Cortex of kidney (tissue), 1 donor: ENCODE measurements at places on chromosomes 3 and 15.

DNA sequence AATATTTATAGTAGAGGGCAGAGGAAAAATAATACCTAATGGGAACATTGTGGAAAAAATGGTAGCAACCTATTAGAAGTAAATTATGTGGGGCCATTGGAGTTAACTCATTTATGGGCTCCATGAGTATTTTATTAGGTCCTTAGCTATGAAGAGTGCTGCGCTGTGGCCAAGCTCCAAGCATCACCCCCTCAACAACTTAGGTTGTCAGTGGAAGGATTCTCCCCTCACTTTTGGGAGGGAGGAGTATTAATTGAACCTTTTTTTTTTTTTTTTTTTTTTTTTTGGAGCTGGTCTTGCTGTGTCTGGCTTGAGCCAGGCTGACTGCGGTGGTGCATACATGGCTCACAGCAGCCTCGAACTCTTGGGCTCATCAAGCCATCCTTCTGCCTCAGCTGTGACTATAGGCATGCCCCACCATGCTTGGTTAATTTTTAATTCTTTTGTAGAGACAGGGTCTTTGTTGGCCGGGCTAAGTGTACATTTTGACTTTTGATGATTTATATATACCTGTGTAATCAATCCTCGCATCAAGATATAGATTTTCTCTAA, 45.2 kb downstream of the TRIM71 start:
- DNase-seq: no peak

GRCh38 chr15:79308874-79309273, 2.0 kb upstream of the TMED3 start:
- no peak for DNase-seq

- no peak for DNase-seq
Observed at GRCh38 chr15:68378595-68378994, 53.4 kb downstream of the ITGA11 start.

DNA sequence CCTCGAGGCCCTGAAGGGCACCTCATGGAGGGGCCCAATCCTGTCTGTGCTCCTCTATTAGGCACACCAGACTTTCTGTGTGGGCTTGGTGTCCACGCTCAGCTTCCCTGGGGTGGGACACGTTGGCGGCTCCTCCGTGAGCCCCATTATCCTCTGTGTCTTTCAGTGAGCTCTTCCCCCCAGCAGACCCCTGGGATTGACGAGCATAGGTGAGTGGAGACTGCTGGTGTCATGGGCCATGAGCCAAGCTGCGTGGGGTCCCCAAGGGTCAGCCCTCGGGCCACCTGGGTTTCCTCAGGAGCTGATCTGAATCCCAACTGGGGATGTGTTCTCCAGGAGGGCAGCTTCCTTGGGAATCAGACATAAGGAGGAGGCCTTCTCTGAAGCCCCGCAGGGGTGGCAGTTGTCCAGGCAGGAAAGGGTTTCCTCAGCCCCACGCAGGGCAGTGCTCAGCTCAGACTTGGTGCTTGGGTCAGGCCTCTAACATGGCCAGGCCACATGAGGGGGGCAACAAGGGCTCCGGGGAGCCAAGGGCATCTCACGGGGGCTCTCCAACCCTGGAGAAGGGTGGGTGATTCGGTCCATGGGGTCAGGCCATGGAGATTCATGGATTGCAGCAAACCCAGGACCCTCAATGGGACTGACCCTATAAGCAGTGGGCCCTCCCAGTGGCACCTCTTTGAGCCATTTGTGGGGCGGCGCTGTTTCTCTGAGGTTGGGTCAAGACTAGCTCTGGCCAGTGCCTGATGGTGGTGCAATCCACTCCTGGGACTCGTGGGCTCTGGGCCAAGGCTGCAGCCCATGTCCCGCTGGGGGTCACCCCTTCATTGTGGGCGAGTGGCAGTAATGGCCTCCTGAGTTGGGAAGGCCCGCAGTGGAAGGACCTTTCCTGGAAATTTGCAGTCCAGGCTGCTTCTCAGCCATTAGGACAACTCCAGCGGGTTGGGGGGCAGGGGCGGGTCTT, 222.5 kb downstream of the SNRPN start:
- DNase-seq: no peak

- DNase-seq: no peak
Observed at GRCh38 chr3:152328841-152329240, 60.1 kb downstream of the MBNL1 start.

DNA sequence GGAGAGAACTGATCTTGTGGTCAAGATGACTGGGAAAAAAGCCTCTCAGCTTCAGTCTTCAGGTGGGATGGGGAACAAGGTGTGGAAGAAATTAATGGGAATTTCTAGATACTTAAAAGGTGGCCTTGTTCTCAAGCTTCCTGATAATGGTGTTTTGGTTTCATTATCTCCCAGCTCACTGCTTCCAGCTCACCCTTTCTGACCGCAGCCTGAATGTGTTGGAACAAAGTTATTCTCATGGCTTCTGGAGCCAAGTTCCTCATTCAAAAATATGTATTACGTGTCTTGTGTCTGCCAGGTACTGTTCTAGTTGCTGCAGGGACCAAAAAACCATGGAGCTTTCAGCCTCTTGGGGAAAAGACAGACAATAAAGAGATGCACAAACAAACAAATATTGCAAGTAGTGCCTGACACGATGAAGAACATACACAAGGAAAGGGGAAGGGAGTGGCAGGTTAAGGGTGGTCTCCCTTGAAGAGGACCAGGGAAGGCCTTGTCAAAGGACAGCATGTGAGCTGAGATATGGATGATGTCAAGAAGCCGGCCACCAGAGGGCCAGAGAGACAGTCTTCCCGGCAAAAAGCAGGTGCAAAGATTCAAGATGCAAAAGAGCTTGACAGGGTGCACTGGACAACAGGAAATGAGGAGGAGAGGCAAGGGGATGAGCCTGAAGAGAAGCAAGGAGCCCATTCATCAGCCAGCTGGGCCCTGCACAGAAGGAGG, 35.5 kb downstream of the ARRDC4 start:
- no peak for DNase-seq

GRCh38 chr3:62592408-62592807, 219.1 kb upstream of the FEZF2 start:
- no peak for DNase-seq

DNA sequence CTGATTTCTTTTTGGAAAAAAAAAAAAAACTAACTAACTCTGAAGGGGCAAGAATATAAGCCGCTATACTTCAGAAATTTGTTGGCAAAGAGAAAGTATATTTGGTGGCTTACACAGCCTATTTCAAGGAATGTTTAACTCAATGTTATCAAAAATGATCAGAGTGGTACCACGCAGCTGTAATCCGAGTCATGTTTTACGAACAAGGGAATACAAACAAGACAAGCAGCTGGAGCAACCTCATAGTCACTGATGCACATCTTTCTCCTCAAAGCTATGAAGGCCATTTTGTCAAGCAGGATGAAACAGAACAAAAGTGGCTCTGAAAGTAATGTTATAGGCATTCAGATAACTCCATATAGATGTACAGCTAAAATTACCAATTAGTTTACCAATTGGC, 81.2 kb downstream of the SCAPER start:
- no peak for DNase-seq

DNA sequence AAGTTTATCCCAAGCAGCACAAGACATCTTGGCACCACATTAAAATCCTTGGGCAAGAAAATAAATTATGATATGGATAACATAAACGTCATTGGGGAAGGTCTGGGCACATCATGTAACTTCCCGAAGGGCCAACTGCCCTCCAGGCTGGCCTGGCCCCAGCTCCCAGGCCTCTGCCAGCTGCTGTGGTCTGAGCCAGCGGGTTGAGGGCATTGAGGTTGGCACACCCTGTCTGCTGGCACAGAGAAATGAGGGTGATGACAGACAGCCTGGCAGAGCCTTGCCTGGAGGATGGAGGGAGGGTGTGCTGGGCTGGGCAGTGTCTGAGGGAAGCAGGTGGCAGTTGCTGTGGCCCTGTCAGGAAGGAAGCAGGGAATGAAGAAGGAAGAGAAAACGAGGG, 3.3 kb upstream of the RBSN start:
- DNase-seq: no peak

DNA sequence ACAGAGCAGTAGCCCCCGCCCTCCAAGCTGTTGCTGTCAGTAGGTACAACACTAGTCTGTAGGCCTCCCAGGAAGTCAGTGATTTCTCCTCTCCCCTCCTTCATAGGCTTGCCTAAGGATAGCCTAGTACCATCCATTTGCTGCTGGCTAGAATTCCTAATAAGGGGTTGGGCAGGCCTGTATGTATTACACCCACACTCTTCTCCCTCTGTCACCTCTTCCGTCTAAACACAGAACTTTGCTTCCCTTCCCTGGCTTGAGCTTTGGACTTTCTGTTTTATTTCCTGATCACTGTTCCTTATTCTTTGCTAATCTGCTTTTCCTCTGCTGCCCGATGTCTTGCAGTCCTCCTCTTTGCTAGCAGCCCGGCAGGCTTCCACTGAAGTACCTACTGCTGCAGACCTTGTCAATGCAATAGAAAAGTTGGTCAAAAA, 93.4 kb upstream of the UMPS start:
- DNase-seq: no peak

DNA sequence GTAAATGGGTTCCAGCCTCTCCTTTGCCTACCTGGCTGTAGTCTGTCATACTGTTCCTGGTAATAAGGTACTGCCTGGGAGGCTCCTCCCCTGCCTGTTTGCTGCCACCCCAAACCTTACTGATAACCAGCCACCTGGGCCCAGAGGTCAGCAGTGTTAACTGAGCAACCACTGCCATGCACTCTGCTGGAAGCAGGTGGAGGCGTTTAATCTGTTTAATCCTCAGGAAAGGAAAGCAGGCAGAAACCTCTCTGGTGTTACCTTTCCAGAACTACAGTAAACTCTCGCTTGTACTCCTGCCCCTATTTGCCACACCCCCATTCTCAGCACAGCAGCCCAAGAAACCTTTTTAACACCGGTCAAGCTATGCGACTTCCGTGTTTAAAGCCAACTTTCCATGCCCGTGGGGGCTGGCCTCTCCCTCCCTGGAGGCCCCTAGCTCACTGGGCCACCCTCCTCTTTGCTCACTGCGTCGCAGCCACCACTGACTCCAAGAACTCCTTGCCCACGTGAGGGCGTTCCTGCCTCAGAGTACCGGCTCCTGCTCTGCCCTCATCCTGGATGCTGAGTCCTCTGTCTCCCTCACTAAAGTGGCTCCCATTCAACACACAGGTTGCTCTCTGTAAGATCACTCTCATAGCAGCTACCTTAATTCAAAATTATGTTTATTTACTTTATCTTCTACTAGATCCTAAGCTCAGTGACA, 8.3 kb downstream of the BDH1 start:
- DNase-seq: no peak

- no peak for DNase-seq
Observed at GRCh38 chr15:83845230-83845629, 191.3 kb downstream of the ADAMTSL3 start.

DNA sequence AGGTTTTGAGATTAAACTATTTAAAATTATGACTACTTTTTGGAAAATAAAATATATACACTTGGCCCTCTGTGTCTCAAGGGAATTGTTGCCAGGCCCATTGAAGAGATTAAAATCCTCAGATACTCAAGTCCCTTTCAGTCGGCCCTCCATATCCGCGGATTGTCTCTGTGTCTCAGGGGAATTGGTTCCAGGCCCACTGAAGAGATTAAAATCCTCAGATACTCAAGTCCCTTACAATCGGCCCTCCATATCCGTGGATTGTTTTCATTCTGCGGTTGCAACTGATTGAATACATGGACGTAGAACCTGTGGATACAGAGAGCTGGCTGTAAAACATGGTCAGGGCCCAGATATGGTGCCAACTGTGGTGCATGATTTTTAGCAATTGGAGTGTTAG, 15.7 kb upstream of the LRCH3 start:
- DNase-seq: no peak

DNA sequence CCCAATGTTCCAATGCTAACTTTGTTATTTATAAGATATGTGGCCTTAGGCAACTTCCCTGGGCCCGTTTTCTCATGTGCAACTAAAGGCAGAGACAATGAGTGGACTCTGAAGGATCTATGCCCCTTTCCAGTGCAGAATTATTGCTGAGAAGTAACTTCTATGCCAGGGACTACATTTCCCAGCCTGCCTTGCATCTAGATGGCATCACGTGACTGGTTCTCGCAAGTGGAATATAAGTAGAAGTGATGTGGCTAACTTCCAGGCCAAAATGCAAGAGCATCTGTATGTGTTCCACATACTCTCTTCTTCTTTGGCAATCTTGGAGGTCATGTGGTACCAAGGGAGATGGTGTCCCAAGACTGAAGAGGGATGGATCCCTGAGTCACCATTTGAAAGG, 674.4 kb downstream of the NTRK3 start:
- no peak for DNase-seq

DNA sequence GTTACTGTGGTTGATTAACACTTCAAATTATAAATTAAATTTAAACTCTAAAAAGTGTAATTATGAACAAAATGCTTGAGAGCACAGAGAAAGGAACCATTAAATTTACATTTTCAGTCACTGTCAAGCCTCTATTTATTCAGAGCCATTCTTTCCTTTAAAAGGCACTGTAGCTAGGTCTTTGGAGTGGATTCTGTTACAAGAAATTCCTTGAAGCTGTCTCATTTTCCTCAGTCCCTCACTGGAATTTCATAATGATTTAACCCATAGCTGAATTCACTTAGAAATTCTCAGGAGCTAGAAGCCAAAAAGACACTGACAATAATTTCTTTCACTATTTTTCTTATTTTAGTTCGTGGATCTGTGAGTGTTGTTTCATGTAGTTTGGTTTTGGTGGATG, 81.2 kb upstream of the TCF12 start:
- DNase-seq: no peak

DNA sequence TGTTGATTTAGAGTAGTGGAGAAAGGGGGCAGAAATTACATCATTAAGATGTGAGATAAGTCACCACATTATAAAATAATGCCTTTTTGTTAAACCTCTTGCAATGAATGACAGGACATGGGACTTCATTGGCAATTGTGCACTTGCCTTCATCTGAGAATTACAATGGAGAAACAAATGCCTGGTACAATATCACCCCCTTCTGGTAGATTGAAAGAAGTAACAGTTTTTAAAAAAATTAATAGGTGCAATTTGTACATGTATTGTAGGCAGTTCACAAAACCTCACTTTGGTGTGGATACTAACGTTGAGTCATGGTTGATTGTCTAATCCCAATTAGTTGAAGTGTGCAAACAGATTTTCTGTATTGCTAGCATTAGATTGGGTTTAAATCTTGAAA, 4.6 kb upstream of the P2RY14 start:
- DNase-seq: no peak

DNA sequence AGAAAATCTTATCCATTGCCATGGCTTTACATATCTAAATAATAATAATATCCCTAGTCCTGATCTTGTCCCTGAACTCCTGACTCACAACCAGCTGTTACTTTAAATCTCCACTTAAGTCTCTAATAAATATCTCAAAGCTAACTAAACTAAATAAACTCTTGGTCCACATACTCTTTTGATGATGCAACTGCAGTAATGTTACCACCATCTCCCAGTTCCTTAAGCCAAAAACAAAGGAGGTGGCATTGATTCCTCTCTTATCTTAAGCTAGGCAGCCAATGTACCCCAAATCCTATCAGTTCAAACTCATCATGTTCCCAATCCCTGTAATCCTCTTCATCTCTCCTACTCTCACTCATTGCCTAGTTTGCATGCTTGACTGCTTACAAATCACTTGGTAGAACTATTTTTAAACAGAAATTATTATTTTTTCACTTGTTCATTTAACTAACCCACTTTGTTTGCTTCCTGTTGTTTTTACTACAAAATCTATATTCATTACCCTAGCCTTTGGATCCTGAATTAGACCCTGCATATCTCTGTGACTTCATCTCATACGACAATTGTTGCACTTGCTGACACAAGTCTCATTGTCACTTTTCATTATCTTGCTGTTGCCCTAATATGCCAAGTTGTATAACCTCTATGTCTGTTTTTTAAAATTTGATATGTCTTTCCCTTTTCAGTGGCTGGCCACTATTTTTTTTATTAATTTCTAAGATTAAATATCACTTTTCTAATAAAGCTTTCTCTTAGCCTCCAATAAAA, 462.2 kb downstream of the ZPLD1 start:
- DNase-seq: no peak
